Memory B cell (primary cell): ENCODE measurements at places on chromosomes 13 and 19.

- DNase-seq: no peak
These were observed 11.1 kb downstream of the GRAMD1A start for GRCh38 chr19:35011091-35011689.

GRCh38 chr19:46022431-46023310, at the start of gene PGLYRP1:
Gene PGLYRP1 (minus strand): TSS chr19:46023053. CDS start chr19:46023021, 32 bp downstream.
- no peak for DNase-seq

GRCh38 chr19:12843328-12843727, 5.0 kb downstream of the MAST1 start:
- DNase-seq: no peak

GRCh38 chr13:72959643-72960042, 99.2 kb upstream of the KLF5 start:
- no peak for DNase-seq

- DNase-seq: no peak
These were observed 66.3 kb downstream of the SPRY2 start for GRCh38 chr13:80274643-80275042.

DNA sequence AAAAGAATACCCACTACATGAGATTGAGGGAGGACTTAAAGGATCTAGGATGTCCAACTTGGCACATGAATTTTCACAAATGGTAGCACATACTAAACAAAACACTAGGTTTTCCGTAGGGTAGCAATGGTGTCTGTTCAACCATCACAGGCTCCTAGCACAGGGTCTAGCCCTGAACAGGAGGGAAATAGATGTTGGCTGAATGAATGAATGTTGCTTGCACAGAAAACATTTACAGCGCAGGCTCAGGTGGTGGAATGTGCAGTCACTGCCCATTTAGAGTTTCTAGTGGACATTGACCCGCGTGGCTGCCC, 1.9 kb upstream of the MYCBP2 start:
- DNase-seq: no peak
